ENCODE measurements at places on chromosomes 7 and 10. TPM values are rescaled to one million over a fixed set of nuclear protein-coding genes. Genes with fewer than 3 reads are reported as not detected.

DNA sequence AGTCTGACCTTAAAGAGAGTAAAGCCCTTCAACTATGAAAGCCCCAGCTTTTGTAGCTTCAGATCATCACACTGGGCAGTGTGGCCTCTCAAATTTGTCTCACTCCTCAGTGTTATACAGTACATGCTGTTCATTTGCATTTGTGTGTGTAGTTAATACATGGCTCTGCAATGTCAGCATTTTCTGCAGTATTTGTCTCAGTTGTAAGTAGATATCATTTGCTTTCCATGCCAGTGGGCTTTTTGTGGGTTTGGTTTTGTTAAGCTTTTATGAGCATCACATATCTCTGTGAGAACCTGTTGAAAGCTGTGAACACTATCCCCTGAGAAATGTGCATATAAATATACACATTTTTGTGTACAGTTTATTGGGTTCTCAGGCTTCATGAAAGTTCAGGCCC lies 57.0 kb downstream of the ZNF277 start:
- H3K36me3 ChIP-seq, result peaks cover 1% of the 10 kb centered on the region
- no peaks in the 10 kb centered on the region for H3K27me3 ChIP-seq
- no peak overlapping the region for H3K27ac ChIP-seq
- H3K4me3 ChIP-seq, result no peak overlapping the region

GRCh38 chr7:95026421-95027072 lies 119.2 kb downstream of the PPP1R9A start:
- no peaks in the 10 kb centered on the region for H3K4me1 ChIP-seq
- no peak overlapping the region for H3K4me3 ChIP-seq
- DNase-seq, result no peak
- H3K27ac ChIP-seq, result no peak overlapping the region

DNA sequence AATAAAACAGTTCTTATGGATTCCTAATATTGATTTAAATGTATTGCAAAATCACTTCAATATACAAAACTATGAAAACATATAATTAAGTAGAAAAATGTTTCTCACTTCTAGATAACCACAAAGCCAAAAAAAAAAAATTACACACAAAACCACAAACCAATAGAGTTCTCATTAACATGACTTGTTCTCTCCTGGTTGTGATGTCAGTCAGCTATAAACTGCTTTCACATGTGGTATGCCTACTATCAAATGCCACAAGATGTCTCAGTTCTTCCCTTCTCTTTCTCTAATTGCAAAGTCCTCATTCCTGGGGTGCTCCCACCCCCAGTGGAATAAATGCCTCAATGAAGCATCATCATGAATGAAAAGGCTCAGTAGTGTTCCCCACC lies 16.6 kb downstream of the GNAI1 start:
- no peak overlapping the region for H3K4me3 ChIP-seq
- no peak for DNase-seq
- H3K4me1 ChIP-seq, result peaks cover 9% of the 10 kb centered on the region
- H3K27ac ChIP-seq, result no peak overlapping the region

Gene FBXL13
- total RNA-seq, result 1.4 TPM

DNA sequence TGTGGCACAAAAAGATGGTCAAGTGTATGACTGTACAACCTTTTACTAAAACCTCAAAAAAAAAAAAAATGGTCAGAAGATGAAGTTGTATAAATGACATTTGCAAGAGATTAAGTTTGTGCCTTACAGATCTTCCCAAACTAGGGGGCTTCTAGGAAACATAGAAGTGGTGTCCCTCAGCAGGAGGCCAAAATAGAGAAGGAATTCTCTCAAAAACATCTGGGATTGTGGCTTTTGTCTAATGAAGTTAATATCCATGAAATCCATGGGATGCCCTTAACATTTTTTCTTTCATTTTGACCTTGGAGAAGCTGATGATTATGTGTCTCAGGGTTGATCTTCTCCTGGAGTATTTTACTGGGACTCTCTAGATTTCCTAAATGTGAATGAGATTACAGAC lies 62.2 kb downstream of the CASD1 start:
- H3K36me3 ChIP-seq, result peaks cover 29% of the 10 kb centered on the region
- no peak overlapping the region for H3K4me3 ChIP-seq
- DNase-seq, result no peak
- no peaks in the 10 kb centered on the region for H3K27me3 ChIP-seq
- no peak overlapping the region for H3K27ac ChIP-seq

DNA sequence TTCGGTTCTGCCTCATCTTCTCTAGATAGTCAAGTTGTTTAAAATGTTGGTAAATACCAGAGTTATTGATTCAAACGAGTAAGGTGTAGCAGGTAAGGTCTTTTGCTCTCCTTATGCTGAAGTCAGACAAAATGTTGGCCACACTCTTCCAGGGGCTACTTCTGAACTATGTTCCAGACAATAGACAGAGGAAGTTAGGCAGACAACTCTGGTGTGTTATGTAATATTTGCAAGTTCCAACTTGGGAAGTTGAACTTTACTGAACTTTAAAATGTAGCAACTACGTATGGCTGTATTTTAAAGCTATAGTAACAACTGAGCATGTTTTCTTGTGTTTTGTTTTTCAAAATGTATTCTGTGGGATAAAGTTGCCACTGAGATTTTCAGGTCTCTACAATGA lies 125.7 kb upstream of the NEBL start:
- DNase-seq, result no peak
- H3K27ac ChIP-seq, result no peak overlapping the region
- no peaks in the 10 kb centered on the region for H3K27me3 ChIP-seq
- no peaks in the 10 kb centered on the region for H3K36me3 ChIP-seq

DNA sequence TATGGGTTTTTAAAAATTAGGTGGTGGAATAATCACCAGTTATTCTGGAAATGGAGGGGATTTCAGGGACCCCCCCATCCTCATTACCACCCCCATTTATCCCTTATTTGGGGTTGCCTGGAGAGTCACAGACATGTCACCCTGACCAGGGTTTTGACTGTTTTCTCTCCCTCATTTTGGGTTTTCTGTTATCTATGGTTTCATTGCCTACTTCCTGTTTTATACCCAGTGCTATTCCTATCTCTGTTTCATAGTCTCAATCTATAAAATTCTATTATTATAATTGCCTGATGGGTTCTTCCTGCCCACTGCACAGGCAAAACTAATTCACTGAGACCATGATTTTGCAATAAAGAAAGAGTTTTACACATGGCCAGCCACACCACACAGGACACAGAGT lies 15.9 kb upstream of the FAM221A start:
- H3K4me1 ChIP-seq, result no peaks in the 10 kb centered on the region
- no peak for DNase-seq
- no peak overlapping the region for H3K27ac ChIP-seq

DNA sequence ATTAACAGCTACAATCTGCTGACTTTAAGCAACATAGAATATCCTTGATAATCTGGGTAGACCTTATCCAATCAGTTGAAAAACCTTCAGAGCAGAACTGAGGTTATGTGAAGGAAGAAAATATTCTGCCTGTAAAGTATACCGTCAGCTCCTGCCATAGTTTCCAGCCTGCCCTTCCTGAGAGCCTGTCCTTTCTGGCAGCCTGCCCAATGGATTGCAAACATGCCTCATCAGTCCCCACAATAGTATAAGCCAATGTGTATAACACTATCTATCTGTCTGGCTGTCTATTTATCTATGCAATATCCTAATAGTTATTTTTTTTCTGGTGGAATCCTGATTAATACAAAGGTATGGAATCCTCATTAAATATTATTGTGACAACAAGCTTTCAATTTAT lies 489.2 kb upstream of the KCND2 start:
- H3K27ac ChIP-seq, result no peak overlapping the region
- no peaks in the 10 kb centered on the region for H3K36me3 ChIP-seq
- DNase-seq, result no peak
- no peak overlapping the region for H3K4me3 ChIP-seq

- H3K36me3 ChIP-seq, result peaks cover 1% of the 10 kb centered on the region
- no peak overlapping the region for H3K4me3 ChIP-seq
- no peaks in the 10 kb centered on the region for H3K27me3 ChIP-seq
- H3K4me1 ChIP-seq, result peaks cover 10% of the 10 kb centered on the region
- H3K27ac ChIP-seq, result no peak overlapping the region
Measured at GRCh38 chr7:84060000-84060399, 134.6 kb downstream of the SEMA3A start.

All from activated naive CD8-positive, alpha-beta T cell treated with anti-CD3 and anti-CD28 coated beads, Interleukin-2, amount 10 ng/mL, durations not matched to agents 7 days and 5 days (primary cell).